ENCODE measurements at places on chromosomes 1 and 21. TPM values are rescaled to one million over a fixed set of nuclear protein-coding genes. Genes with fewer than 3 reads are reported as not detected.

- H3K27ac ChIP-seq = no peak overlapping the region
- H3K4me1 ChIP-seq = no peaks in the 10 kb centered on the region
- peaks cover 30% of the 10 kb centered on the region for H3K27me3 ChIP-seq
- no peaks in the 10 kb centered on the region for H3K36me3 ChIP-seq
- no peak for DNase-seq
These were observed 87.6 kb downstream of the GLIS1 start for GRCh38 chr1:53651356-53651755.

DNA sequence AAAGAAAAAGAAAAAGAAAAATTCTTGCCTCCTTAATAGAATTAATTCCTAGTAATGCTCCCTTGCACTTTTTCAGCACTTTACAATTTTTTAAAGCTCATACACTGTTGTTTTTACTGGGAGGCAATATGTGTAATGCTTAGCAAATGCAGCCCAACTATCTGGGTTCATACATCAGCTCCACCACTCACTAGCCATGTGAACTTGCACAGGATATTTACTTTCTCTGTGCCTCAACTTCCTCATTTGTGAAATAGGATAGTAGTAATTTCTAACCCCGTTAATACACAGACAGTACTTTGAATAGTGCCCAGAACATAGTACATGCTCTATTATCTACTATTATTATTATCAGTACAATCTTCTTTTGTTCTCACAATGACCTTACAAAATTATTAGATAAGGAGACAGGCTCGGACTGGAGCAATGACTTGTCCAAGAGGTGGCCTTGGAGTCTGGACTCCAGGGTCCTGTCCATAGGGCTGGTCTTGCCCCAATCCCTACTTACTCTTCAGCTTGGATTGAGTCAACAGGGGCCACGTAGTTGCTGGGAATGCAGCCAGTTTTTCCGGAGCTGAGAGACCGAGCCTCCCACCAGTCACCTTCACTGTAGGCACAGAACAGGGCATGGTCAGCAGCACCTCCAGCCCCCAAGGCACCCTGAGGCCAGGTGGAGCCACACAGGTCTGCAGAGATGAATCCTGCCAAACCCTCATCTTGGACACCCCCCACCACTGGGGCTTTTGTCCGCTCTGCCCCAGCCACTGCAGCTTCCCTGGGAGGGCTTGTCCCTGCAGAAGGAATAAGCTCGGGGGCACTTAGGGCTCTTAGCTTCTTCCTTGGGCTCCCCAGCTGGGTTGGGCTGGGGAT is 13.7 kb downstream of the FGR start:
- H3K27ac ChIP-seq = no peak overlapping the region
- H3K4me3 ChIP-seq = no peak overlapping the region
- DNase-seq = no peak
- no peaks in the 10 kb centered on the region for H3K36me3 ChIP-seq

- peaks cover 14% of the 10 kb centered on the region for H3K4me1 ChIP-seq
- no peak overlapping the region for H3K27ac ChIP-seq
- no peak overlapping the region for H3K4me3 ChIP-seq
- H3K36me3 ChIP-seq = no peaks in the 10 kb centered on the region
These were observed 26.4 kb downstream of the ABCA4 start for GRCh38 chr1:94094469-94095111.

DNA sequence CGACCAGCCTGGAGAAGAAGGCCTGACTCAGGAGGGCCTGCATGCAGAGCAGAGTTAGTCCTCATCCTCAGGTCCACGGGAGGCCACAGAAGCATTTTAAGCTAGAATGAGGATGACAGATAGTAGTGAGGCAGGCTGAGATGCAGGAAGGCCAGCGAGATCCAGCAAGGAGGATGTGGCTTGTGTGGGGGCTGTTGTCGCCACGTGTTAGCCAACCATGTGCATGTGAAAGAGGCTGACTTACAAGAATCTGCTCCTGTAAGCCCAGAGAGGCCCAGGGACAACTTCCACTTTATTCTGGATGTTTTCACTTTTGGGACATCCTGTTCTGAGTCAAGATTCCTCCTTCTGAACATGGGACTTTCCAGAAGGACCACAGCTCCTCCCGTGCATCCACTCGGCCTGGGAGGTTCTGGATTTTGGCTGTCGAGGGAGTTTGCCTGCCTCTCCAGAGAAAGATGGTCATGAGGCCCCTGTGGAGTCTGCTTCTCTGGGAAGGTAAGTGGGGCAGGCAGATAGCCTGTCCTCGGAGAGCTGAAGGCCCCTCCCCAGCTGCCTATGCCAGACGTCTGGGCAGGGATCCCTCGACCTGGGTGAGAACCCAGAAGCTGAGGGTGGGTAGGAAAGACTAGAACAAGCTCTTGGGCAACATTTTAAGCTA is at the start of gene SLAMF8:
SLAMF8 (plus strand) TSS at position 433 of the 661 bp plus-strand sequence; CDS start at position 459, 26 bp downstream.
- peaks cover 43% of the 10 kb centered on the region for H3K4me1 ChIP-seq
- H3K27ac ChIP-seq = peak within 1 kb of the TSS; percentile 59
- peaks cover 38% of the 10 kb centered on the region for H3K27me3 ChIP-seq
- no peak within 1 kb of the TSS for H3K4me3 ChIP-seq

GRCh38 chr1:219367496-219367895 is 193.8 kb downstream of the LYPLAL1 start:
- no peaks in the 10 kb centered on the region for H3K27me3 ChIP-seq
- H3K4me3 ChIP-seq = no peak overlapping the region
- no peak overlapping the region for H3K27ac ChIP-seq
- DNase-seq = no peak
- H3K36me3 ChIP-seq = no peaks in the 10 kb centered on the region
- H3K4me1 ChIP-seq = no peaks in the 10 kb centered on the region

GRCh38 chr1:162206749-162207635 is 137.5 kb downstream of the NOS1AP start:
- no peak overlapping the region for H3K27ac ChIP-seq
- no peaks in the 10 kb centered on the region for H3K36me3 ChIP-seq
- H3K4me3 ChIP-seq = no peak overlapping the region
- no peak for DNase-seq
- no peaks in the 10 kb centered on the region for H3K4me1 ChIP-seq

DNA sequence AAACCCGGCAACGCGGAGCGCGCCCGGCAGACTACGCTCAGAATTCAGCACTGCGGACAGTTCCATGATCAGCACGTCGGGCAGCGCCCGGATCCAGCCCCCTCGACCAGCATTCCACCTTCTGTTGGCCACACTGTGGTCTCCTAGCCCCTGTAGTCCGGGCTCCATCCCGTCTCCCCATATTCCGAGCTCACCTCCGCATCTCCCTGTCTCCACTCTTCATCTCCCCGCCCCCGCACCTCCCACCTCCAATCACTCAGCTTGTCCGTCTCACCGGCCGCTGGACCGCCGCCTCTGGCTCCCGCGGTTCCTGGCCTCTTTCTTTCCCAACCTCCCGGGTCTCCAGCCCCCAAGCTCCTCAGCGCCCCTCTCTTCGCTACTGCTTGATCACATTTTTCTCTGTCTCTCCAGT is 500 bp downstream of the EPHA10 start:
- peaks cover 7% of the 10 kb centered on the region for H3K4me1 ChIP-seq
- DNase-seq = peak; percentile 49
- H3K27ac ChIP-seq = no peak overlapping the region

DNA sequence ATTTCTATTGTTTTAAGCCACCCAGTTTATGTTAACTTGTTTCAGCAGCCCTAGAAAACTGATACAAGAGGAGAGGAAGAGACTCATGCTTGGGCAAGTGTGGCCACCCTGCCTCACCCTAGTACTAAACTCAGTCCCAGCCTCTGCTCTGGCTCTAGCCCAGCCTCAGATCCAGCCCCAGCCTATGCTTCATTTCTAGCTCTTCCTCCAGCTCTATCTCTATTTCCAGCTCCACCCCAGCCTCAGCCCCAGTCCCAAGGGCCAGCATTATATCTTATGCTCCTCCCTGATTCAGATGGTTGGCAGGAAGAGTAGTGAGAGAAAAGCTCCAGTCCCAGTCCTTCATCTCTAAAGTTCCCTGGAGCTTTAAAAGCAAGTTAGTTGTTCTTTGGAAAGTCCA is 535.5 kb downstream of the PTPRC start:
- DNase-seq = no peak
- H3K27me3 ChIP-seq = peaks cover 2% of the 10 kb centered on the region
- H3K4me3 ChIP-seq = no peak overlapping the region
- no peaks in the 10 kb centered on the region for H3K36me3 ChIP-seq
- H3K4me1 ChIP-seq = peaks cover 28% of the 10 kb centered on the region
- H3K27ac ChIP-seq = no peak overlapping the region

DNA sequence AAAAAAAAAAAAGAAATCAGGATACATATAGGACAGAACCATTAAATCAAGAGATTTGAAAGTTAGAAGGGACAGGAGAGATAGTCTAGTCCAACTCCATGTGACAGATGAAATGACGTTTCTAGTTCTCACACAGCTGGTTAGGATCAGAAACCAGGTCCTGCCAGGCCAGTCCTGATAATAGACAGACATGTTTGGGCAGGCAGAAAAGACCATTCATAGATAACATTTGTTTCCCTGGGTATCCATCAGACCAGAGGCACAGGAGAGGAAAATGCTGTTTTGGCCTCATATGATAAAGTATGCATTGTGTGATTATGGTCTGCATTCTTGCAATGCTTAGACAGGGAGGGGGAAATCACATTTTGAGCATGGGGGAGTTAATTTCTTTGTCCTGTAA is 29.3 kb downstream of the ZBTB8B start:
- H3K4me1 ChIP-seq = peaks cover 3% of the 10 kb centered on the region
- no peak overlapping the region for H3K27ac ChIP-seq
- H3K4me3 ChIP-seq = no peak overlapping the region
- peaks cover 35% of the 10 kb centered on the region for H3K27me3 ChIP-seq
- DNase-seq = no peak

DNA sequence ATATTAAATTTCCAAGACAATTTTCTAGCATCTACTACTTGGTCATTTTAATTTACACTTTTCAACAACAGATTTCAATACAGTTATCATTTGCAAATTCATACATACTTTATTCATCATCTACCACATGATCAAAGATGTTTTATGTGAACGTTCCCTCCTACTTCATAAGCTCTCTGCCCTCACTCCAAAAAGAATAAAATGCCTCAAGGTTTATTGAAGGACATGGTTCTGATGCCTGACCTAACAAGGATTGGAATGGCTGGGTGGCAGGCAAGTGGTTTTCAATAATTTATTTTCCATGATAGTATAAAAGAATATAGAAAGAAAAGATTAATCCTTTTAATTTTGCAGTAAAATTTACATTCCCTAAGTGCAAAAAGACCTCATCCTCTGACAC is 5.4 kb downstream of the CDKN2C start:
- DNase-seq = no peak
- H3K27ac ChIP-seq = no peak overlapping the region
- peaks cover 62% of the 10 kb centered on the region for H3K27me3 ChIP-seq
- H3K4me1 ChIP-seq = peaks cover 45% of the 10 kb centered on the region

- H3K27ac ChIP-seq = no peak overlapping the region
- no peak for DNase-seq
- H3K4me1 ChIP-seq = peaks cover 31% of the 10 kb centered on the region
- peaks cover 52% of the 10 kb centered on the region for H3K36me3 ChIP-seq
- no peaks in the 10 kb centered on the region for H3K27me3 ChIP-seq
These were observed 25.7 kb downstream of the CNST start for GRCh38 chr1:246591958-246592357.

Gene SLFNL1
- total RNA-seq = 0.33 TPM

Gene STYXL2
- total RNA-seq = not detected

Gene SERPINC1
- 0.23 TPM for total RNA-seq

Gene RIPPLY3
- total RNA-seq = not detected

Gene NTMT2
- total RNA-seq = not detected

Gene DNASE2B
- not detected for total RNA-seq

Gene OR10J1
- not detected for total RNA-seq

Gene UTS2
- 1.2 TPM for total RNA-seq

Gene SPRTN
- 15.6 TPM for total RNA-seq

Data from activated CD4-positive, alpha-beta memory T cell treated with anti-CD3 and anti-CD28 coated beads, Interleukin-2, amount 10 ng/mL, durations not matched to agents 7 days and 5 days (primary cell).